ENCODE measurements at places on chromosomes 11 and 22.

DNA sequence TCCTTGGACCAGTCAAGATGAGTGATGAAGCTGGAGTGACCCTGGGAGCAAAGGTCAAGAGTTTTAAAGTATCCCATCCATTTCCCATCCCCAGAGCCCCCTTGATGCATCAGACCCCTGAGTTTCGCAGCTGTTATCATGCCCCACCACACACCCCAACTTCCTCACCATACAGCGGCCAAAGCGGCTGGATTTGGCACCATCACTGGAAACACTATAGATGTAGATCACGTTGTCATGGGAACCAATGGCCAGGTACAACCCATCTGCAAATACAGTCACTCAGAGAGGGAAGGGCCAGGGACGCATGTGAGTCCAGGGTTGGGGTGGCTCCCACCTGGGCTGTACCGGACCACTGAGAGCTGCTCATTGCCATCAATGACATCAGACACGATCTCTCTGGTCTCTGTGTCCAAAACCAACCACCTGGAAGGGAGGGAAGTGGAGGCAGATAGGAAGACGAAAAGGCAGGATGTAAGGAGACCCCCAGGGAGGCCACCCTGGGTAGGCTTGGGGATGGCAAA is 2.2 kb upstream of the MTA2 start:
- DNase-seq = no peak

DNA sequence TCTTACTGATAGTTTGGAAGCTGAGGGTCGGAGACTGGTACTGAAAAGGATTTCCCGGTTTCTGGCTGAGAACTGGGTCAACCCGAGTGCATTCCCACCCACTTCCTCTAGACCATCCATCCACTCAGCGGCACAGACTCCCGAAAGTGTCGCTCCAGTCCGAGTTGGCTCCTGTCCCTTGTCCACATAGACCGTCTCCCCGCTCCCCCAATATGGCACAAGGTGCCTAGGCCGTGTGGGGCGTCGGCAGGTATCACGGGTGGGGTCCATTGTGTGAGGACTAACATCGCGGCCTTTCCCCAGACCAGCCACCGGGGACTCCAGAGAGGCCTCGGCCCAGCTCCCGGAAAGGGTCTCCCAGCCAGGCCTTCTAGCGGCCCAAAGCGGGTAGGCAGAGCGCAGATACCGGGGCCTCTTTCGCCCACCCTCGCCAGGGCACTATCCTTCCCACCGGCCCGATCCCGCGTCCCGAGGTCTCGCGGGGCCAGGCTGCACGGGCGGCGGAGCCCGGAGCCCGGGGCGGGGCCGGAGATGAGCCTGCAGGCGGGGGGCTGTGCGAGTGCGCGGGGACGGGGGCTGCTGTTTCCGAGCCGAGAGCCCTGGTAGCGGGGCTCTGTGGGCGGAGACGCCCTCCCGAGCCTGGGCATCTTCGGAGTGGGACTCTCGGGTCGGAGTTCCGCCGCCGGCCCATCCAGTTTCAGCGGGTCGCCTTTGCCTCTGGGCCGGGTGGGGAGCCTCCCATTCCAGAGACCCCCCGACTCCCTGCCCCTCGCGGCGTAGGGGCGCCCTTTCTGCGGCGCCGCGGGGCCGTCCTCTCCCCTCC is 21.1 kb downstream of the SERPINH1 start:
- peak; percentile 66 for DNase-seq

DNA sequence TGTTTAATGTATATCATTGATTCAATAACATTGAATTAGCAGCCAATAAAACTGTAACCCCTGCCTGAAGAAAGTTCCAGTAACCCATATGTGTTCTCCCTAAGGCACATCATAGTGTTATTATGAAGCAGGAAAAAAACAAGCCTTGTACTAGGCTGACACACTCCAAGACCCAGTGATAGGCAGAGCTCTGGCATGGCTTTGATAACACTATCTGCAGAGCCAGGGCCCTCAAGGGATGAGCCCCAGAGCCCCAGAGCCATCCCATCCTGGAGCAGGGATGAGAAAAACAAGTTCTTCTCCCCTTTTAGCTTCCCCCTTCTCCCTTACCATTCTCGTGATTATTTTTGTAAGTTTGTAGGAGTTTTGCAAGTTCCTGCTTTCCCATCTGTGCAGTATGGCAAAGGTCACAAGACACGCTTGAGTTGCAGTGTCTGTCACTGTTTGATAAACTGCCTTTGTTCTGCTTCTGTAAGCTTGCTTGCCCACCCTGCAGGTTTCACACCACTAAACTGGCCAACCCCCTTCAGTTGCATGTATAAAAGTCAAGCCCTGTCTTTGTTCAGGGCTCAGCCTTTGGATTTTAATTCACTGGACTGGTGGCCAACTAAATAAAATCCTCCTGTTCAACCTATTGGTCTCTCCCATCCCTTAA is 22.3 kb upstream of the GUCY1A2 start:
- no peak for DNase-seq

GRCh38 chr11:36446135-36446534 is 63.9 kb downstream of the TRAF6 start:
- DNase-seq = no peak

DNA sequence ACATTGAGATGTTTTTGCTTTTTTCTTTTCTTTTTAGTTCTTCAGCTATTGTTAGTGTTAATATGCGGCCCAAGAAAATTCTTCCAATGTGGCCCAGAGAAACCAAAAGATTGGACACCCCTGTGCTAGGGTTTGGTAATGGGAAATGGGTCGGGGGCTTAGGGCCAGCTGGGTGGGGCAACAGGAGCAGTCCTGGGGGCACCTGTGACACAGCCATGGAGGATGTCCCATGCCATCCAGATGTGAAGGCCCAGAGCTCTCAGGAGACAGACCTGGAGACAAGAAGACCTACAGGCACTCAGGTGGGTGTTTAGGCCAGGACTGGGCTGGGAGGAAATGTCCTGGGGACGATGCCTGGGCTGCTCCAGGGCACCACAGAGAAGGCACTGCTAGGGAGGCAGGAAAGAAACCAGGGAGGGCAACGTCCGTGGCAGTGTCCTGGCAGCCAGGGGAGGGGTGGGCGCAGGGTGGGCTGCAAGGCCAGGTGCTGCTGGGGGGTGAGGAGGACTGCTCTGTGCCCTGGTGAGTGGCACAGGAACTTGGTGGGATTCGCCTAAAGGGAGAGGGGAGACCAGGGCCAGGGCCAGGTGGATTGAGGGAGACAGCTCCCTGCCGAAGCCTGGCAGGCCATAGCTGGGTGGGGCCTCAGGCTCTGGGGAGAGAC is 21.4 kb downstream of the RELT start:
- no peak for DNase-seq

- DNase-seq = no peak
These were observed 31.7 kb downstream of the FAM181B start for GRCh38 chr11:82701847-82702520.

DNA sequence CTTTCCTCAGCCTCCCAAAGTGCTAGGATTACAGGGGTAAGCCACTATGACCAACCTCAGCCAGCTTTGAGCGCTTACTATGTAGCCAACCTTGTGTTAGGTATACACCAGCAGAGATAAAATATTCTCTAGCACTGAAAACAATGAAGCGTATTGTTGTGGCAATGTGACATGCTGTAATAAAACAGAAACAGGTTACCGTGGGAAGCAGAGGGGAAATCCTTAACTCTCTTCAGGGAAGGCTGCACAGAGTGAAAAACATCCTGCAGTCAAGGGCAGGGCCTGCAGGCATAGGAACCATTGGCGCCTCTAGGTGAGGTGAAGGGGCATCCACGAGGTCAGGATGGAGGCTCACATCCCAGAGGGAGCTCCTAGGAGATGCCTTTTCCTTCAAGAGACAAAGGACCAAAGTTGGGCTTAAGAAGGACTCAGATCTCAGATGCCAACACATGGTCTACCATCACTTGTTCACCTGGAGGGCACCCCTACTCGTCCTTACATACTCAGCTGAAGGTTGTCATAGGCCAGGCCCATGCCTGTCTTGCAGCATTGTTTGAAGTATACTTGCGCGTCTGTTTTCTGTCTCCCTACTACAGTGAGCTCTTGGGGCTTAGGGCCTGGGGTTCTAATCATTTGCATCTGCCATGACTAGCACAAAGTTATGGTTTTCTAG is 8.0 kb downstream of the POLD4 start:
- DNase-seq = no peak

DNA sequence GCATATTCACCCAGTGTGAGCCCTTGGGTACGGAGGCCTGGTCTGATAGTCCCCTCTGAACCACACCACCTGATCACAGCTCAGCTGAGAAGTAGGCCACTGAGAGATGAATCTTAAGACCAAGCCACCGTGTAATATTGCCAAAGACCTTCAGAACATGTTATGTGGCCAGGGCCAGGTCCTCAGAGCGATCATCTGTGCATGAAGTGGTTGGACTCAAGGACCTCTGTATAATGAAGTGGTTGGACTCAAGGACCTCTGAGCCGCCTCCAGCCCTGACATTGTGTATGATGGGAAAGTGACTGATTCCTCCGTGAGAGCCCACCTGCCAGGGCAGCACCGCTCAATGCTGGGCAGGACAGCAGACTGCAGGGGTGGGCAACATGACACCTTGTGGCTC is 70.2 kb downstream of the TP53I11 start:
- no peak for DNase-seq

GRCh38 chr11:18312012-18312411 is 9.9 kb downstream of the HPS5 start:
- DNase-seq = no peak

GRCh38 chr11:13140873-13141655 is 131.9 kb downstream of the RASSF10 start:
- peak; percentile 40 for DNase-seq

- no peak for DNase-seq
These were observed 8.0 kb upstream of the FADD start for GRCh38 chr11:70194792-70195791.

DNA sequence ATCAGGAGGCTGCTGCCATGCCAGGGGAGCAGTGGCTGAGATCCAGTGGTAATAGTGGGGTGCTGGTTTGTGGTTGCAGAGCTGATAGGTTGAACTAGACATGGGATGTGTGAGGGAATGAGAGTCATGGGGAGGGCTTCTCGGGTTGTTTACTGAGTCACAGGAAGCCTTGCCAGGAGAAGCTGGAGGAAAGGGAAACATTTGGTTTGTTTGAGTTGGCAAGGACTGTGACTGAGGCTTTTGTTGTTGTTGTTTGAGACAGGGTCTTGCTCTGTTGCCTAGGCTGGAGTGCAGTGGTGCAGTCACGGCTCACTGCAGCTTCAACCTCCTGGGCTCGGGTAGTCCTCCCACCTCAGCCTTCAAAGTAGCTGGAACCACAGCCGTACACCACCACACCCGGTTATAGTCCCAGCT is 49.3 kb downstream of the CABIN1 start:
- peak; percentile 23 for DNase-seq

- peak; percentile 32 for DNase-seq
These were observed 85.4 kb downstream of the MTNR1B start for GRCh38 chr11:93054881-93055280.

DNA sequence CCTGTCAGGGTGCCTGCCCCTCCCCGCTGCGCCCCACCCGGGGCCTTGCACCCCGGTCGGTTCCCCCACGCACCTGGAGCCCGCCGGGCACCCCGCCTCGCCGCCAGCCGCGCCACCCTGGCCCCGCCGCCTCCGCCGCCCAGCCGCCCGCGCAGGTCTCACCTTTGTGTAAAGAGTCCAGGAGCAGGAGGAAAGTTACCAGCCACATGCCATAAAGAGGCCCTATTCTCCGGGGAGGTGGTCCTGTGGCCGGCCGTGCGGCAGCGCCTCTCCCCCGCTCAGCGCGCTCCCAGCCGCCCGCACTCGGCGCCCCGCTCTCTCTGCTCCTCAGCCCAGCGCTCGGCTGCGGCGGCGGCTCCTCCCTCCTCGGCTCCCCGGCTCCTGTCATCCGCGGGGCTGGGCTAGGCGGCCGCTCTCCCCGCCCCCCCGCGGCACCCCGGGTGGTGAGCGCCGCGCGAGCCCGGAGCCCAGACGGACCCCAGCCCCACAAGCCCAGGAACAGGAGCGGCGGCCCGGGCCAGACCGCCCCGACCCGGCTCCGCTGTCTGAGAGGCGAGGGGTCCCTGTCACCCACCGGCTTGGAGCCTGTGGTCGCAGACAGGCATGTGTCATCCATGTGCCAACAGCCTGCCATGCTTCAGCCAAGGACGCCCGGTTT is at the start of gene DSCAML1:
Gene DSCAML1, minus strand, starts transcription at position 345 of the 658 bp plus-strand sequence. Its CDS starts 137 bp downstream, at position 208.
- no peak for DNase-seq

GRCh38 chr11:100672498-100673033 is 14.5 kb upstream of the ARHGAP42 start:
- no peak for DNase-seq

DNA sequence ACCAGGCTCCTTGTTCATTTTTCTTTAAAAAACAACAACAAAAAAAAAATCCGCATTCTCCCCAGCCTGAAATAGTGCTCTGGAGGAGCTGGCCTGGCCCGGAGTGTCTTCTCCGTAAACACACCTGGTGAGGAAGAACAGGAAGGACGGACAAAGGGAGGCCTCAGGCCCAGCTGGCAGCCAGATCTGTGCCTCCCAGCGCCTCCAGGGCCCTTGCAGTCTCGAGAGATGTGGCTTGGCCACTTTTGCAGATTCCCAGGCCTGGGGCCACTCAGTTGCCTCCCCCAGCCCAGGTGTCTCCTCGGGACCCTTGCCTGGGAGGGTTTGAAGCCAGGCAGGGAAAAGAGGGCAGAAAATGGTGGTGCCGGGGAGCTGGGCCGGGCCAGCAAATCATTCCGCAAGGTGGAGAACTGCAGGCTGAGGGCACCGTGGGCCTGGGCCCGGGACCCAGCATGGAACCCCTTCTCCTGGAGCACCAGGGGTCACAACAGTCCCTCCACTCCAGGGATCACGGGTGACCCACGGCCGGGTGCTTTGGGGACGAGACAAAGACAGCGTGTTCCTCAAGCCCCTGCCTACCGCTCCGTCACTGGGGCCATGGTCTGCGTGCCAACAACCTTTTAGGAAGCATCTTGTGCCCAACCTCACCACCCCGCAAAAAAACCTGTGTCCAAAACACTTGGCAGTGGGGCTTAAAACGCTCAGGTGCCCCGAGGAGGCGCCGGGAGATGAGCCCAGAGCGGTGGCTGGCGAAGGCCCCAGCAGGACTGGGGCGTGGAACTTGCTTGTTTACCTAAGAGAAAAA is 67.1 kb upstream of the WNT7B start:
- DNase-seq = no peak

DNA sequence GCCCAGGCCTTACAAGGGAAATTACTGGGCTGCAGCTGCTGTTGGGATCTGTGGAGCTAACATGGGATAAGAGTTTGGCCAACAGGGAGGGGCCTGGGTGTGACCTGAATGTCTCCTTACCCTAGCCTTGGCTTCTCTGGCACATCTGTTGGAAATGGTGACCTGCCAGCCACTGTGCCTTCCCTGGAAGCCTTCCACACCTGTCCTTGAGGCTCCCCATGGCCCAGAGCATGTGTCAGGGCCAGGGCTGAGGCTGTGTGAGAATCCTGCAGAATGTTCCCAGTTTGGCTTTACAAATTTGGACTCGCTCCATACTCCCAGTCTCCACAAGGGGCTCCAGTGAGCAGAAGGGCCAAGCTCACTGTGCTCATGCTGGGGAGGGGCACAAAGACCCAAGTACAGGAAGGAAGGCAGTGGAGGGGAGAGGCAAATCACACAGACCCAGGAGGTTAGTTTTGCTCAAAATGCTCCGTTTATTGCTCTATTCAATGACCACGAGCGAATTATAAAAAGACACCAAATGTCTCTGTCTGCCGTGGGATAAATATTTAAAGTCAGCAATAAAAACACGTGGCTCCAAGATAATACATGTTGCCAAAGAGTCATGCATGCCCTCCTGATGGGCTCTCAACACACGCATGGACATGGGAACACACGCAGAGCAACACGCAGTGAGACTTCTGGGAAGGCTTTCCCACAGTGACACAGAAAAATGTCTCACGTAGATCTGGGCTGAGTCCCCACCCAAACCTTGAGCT is 1.7 kb upstream of the IGSF22 start:
- no peak for DNase-seq

Data from T1000 (cell line).